GM23248 (cell line): ENCODE measurements at places on chromosomes 2 and 18. TPM values are rescaled to one million over a fixed set of nuclear protein-coding genes. Genes with fewer than 3 reads are reported as not detected.
A peak's percentile ranks its signal among the peaks of the same experiment; 100 is the strongest.

DNA sequence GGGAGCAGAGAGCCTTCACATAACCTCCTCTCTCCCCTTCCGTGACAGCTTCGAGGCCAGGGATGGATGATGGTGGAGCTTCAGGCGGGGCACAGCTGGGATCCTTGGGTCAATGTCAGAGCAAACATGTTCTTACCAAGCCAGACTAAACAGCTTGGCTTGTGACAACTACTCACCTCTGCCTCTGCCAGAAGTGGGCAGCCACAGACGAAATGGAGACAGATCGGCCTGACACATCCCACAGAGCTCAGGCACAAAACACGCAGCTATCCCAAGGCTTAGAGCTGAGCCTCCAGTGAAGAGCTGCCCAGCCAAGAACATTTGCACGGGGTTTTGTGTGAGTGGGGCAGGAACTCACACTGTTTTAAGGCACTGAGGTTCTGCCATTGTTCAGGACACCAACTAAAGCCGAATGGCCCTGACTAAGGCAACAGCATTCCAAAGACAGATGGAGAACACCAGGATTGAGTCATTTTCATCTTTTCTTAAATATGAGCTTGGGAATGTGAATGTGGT is 12.8 kb downstream of the PXDN start:
- DNase-seq: peak; percentile 88

The OTOS gene
- not detected in 2 replicates for polyA plus RNA-seq

The FOXD4L1 gene
- polyA plus RNA-seq: not detected in 2 replicates

- DNase-seq: no peak
Observed at GRCh38 chr2:24912986-24913385, 7.1 kb downstream of the ADCY3 start.

The CFC1 gene
- not detected in 2 replicates for polyA plus RNA-seq

The KRTCAP3 gene
- polyA plus RNA-seq: 0.56 and 0.67 TPM in 2 replicates

DNA sequence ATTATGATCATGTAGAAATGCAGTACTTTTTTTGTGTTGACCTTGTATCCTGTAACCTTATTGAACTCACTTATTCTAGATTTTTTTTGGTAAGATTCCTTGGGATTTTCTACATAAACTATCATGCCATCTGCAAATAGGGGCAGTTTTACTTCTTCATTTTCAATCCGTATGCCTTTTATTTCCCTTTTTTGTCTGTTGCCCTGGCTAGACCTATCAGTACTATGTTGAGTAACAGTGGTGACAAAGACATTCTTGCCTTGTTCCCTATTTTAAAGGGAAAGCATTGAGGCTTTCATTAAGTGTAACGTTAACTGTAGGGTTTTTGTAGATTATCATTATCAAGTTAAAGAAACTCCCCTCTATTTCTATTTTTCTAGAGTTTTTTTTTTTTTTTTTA is 92.3 kb downstream of the LYPD1 start:
- DNase-seq: no peak

The RAD51AP2 gene
- polyA plus RNA-seq: not detected in 2 replicates

DNA sequence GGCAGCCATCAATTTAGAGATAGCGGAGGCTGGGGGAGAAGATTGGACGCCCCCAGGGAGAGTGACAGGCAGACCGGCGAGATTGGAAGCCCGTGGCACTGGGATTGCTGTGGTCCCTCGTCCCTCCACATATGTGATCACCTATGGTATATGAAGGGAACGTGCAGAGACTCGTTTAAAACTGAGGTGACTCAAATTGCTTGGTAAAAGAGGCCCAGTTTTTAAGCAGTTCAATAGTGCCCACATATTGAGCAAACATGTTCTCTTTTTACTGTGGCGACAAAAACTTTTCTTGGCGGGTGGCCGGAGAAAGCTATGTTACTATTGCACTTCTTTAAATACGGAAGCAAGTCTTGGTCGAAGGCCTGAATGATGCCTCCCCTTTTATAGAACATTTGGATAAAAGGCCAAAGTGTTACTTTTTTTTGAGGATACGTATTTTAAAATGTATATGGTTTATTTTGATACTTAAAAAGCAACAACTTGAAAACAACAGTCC is 9.1 kb downstream of the B3GNT2 start:
- DNase-seq: no peak

DNA sequence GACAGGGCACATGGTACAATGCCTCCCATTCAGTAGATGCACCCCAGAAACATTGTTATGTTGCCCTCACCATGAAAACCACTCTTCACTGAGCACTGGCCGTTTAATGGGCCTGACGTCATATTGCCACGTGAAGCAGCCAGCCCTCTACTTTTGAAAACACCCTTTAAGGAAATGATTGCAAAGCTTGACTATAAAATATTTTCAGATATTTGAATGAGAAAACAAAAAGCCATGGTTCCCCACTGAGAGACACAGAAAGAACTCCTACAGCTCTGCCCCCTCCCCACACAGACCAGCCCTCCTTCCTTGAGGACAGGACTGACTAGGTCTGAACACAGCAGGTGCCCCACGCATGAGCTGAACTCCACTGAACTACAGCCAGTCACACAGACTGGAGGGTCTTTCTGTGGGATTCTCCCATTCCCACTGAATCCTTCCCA is 349.1 kb downstream of the ANAPC1 start:
- DNase-seq: peak; percentile 62

The GALNT14 gene
- polyA plus RNA-seq: 2.3 and 3.2 TPM in 2 replicates

The DUSP2 gene
- polyA plus RNA-seq: 3.1 and 3.3 TPM in 2 replicates

The ALPI gene
- polyA plus RNA-seq: not detected in 2 replicates

- no peak for DNase-seq
Observed at GRCh38 chr2:16861111-16861510, 195.5 kb upstream of the CYRIA start.

DNA sequence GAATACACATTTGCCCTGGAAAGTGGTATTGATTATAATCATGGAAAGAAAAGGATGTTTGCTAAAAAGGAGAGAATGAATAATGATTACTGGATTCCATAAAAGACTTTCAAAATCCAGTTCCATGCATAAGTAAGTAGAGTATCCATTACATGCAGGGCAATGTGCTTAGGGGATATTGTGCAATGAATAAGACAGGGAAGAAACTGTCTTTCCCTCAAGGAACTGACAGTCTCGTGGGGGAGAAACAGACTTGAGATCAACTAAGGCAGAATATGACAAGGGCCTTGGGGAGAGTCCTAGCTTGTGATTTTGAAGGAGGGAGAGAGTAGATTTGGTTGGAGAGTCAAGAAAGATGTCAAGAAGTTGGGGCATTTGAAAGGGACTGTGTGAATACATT is 130.6 kb downstream of the SPP2 start:
- DNase-seq: no peak

- DNase-seq: no peak
Observed at GRCh38 chr18:40041951-40042350, 1913.1 kb upstream of the PIK3C3 start.

GRCh38 chr2:20168048-20168726 is 56.7 kb downstream of the SDC1 start:
- DNase-seq: no peak

DNA sequence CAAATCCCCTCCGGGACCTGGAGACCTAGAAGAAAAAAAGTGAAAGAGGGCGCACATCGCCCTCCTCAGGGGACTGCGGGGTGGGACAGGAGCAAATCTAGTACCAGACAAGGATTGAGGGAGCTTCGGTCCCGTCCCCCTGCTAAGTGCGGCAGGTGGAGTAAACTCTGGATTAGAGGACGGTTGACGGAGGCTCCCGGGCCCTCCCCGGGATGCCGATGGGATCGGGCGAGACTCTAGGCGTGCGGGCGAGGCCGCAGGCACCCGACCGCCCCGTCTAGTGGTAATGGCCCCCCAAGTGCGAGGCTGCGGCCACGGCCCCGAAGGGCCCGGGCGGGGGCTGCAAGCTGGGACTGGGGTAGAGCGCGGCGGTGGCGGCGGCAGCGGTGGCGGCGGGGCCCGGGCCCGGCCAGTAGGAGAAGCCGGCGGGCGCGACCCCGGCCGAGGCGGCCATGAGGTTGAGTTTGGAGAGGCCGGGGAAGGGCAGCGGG is 3.5 kb downstream of the FEV start:
- DNase-seq: no peak

DNA sequence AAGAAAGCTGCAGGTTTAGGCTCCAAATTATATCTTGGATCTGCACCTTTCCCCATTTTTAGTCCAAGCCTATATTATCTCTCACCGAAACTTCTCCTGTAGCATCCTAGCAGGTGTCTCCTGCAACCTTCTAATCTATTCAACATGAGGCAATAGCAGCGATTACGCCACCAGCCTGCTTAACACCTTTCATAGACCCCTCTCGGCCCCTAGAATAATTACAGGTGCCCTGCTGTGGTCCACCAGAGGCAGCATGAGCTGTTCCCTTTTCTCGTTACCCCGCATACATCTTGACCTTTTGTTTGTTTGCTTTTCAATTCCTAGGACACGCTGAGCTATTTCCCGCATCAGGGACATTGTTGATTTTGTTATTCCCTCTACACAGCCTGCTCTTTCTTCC is 361.9 kb downstream of the CYRIA start:
- DNase-seq: no peak

DNA sequence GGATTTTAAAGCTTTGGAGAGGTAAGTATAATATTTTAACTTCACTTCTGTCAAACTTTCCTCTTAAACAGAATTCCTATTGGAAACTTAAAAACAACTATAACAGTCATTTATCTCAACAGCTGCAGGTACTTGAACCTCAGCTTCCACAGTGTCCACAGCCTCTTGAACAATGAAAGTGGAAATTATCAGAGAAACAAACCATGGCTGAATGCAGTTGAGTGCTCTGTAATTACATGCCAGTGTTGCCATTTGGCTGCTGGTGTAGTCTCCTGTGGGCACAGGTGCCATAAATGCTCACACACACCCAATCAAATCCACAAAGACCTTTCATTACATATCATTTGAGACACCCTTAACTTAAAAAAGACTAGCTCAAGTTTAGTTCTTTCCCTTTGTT is 125.1 kb downstream of the CPS1 start:
- DNase-seq: no peak

DNA sequence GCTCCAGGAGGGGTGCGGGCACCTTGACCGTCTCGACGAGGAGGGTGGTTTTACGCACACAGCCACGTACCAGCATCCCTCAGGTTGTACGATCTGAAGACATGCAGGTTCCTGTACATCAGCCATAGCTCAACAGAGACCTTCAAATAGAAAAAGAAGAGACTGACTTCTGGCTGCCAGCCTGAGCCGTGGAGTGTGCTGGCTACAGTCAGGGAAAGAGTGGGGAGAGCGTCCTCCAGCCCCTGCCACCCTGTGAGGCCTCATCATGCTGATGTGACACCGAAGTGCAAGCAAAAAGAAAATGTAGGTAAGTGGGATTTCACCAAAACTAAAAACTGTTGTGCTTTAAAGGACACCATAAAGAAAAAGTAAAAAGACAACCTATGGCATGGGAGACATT is 47.0 kb downstream of the ADI1 start:
- DNase-seq: no peak

The CTAGE1 gene
- polyA plus RNA-seq: 0.06 TPM in 1 of 2 replicates, not detected in the other

GRCh38 chr2:46284796-46285195 is 12.4 kb upstream of the EPAS1 start:
- no peak for DNase-seq

- no peak for DNase-seq
Observed at GRCh38 chr18:47604021-47604420, 326.4 kb downstream of the SMAD2 start.

The CXXC1 gene
- 38.2 and 39.2 TPM in 2 replicates for polyA plus RNA-seq

- no peak for DNase-seq
Observed at GRCh38 chr2:75540994-75541393, 19.7 kb downstream of the EVA1A start.

DNA sequence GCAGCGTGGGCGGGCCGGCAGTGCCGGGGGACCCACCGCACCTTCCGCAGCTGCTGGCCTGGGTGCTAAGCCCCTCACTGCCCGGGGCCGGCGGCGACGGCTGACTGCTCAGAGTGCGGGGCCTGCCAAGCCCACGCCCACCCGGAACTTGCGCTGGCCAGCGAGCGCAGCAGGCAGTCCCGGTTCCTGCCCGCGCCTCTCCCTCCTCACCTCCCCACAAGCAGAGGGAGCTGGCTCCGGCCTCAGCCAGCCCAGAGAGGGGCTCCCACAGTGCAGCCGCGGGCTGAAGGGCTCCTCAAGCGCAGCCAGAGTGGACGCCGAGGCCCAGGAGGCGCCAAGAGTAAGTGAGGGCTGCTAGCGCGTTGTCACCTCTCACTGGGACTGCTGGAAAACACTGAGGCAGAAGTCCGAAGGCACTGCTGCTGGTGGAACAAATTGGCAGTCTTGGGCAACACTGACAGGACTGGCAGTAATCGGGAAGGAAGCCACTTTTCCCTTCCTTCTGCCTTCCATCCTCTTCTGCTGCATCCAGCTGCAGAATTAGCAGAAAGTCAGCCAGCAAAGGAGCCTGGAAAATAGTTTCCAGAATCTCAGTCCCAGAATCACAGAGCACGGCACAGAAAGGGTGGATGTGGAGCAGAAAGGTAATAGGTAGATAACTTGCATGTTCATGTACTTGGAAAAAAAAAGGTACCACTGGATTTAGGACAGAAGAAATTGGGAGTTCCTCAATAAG is 179.4 kb upstream of the FN1 start:
- DNase-seq: no peak

- DNase-seq: no peak
Observed at GRCh38 chr2:82675186-82675585, 1783.9 kb downstream of the SUCLG1 start.

DNA sequence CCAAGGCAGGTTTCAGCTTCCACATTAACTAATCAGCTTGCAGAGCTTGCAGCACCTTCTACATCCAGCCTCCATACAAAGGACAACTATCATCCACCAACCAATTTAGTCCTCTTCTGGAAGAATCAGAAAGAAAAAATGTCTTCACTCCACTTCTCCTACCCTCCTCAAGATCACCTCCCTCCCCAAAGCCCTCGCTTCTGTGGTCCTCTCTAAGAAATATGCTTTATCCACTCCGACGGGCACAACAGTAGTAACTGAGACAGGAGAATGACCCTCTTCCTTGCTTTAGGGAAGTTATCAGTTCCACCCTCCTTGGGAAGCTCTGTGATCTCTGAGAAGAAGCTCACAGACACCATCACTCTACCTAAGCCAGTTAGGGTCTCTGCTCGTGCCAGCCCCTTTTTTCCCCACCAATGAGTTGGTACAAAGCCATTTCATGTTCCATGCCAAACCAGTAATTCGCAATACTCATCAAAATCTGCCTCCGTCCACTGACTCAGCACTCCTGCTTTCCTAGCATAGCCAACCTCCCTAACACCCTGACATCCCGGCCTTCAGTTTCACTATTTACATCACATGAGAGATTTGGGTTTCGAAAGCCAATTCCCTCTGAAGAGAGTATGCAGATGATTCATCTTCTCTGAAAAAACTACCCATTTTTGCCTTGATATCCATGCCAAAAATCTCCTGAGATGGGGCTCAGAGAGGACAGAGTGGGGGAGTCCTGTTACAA is 114.1 kb upstream of the PKDCC start:
- peak; percentile 97 for DNase-seq

The ABCG5 gene
- polyA plus RNA-seq: not detected in 2 replicates

- no peak for DNase-seq
Observed at GRCh38 chr2:17894556-17894955, 16.1 kb downstream of the KCNS3 start.

DNA sequence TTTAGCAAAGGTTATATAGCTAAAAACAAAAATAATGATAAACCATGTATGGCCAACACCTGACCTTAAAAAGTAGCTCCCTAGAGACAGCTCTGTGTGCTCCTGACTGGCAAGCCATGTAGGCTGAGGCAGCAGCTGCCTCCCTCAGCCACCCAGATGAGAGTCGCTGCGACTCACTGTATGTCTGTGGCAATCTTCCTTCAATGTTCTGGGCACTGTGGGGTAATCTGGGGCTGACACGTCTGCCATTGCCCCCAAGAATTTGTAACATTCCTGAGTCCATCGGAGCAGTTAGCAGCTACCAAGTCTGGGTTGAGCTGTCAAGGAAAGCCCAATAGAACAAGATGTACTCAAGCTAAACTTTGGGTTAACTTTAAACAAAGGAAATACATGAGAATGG is 106.4 kb upstream of the DAPL1 start:
- peak; percentile 84 for DNase-seq

- peak; percentile 57 for DNase-seq
Observed at GRCh38 chr2:37637190-37637860, 34.1 kb downstream of the CDC42EP3 start.

The SPHKAP gene
- polyA plus RNA-seq: 0.04 and 0.06 TPM in 2 replicates
